ENCODE measurements at places on chromosomes 5 and 9. TPM values are rescaled to one million over a fixed set of nuclear protein-coding genes. Genes with fewer than 3 reads are reported as not detected.

Gene NME5
- total RNA-seq = 14.7 TPM

DNA sequence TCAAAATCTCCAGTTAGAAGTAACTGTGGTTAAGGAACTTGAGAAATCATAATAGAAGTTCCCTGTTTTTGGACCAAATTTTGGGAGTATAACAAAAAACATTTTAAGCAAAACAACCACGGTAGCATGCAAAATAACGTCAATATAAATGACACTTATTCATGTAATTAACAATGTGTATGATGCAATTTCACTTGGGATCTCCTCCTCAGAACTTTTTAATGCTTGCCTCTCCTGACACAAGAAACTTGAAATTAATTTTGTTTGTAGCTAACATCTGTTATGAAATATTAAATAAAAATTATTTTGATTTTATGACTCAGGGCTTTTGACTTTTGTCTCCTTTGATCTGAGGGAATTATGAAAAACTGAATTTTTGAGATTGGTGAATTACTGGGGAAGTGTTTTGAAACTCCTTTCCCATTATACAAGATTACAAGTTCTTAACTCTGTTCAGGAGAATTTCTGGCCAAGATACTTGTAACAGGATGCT lies 149.7 kb downstream of the ATP10B start:
- no peak for DNase-seq

Gene SPATA31D3
- total RNA-seq = not detected

Gene ZNF366
- total RNA-seq = 1.1 TPM

- DNase-seq = no peak
Measured at GRCh38 chr9:96874947-96875460, 20.7 kb upstream of the ZNF782 start.
